ENCODE measurements at places on chromosomes 1 and 21. TPM values are rescaled to one million over a fixed set of nuclear protein-coding genes. Genes with fewer than 3 reads are reported as not detected.

- DNase-seq = no peak
These were observed 132.4 kb upstream of the TMEM51 start for GRCh38 chr1:15020943-15021745.

- no peak for DNase-seq
These were observed 106.7 kb upstream of the C8B start for GRCh38 chr1:57072401-57073110.

GRCh38 chr1:58627221-58627620 is 50.2 kb upstream of the TACSTD2 start:
- DNase-seq = no peak

- DNase-seq = no peak
These were observed 7.7 kb upstream of the AGTRAP start for GRCh38 chr1:11728126-11728806.

- no peak for DNase-seq
These were observed 13.5 kb downstream of the ADAMTSL4 start for GRCh38 chr1:150562446-150563339.

DNA sequence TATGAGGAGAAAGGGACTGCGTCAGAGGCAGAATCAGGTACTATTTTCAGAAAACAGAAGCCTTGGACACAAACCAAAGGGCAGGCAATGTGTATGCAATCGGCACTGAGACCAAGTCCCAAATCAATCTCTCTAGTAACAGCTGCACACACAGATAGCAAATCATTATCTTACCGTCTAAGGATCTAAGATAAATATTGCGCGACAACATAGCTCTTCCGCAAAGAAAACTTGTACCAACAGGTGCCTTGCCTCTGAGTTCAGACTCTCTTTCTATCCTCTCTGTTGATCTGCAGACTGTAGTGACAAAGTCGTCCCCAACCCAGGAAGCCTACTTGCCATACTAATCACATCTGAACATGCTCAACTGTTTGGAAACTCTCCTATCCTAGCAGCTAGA is 22.6 kb upstream of the SAMD13 start:
- DNase-seq = no peak

DNA sequence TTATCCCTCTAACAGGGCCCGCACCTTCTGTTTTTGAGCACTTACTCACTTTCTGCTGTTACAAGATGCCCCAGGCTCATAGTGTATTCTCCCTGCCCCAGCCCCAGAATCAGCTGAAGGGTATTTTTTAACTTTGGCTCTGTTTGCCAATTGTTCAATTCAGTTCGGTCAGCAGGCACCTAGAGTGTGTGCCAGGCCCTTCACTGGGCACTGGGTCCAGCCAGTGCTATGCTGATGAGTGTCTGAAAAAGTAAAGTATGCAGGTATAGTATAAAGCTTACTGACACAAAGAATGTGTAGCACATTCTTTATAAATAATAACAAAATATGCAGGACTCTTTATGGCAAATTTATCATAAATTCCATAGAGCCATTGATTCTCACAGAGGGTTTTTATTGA is 35.0 kb downstream of the FHAD1 start:
- DNase-seq = no peak

GRCh38 chr1:192826791-192827546 is 18.1 kb downstream of the RGS2 start:
- no peak for DNase-seq

- peak; percentile 31 for DNase-seq
These were observed 6.0 kb upstream of the TRAPPC10 start for GRCh38 chr21:44006017-44006619.

GRCh38 chr1:45375104-45376090 is 35.2 kb upstream of the MUTYH start:
- DNase-seq = no peak

DNA sequence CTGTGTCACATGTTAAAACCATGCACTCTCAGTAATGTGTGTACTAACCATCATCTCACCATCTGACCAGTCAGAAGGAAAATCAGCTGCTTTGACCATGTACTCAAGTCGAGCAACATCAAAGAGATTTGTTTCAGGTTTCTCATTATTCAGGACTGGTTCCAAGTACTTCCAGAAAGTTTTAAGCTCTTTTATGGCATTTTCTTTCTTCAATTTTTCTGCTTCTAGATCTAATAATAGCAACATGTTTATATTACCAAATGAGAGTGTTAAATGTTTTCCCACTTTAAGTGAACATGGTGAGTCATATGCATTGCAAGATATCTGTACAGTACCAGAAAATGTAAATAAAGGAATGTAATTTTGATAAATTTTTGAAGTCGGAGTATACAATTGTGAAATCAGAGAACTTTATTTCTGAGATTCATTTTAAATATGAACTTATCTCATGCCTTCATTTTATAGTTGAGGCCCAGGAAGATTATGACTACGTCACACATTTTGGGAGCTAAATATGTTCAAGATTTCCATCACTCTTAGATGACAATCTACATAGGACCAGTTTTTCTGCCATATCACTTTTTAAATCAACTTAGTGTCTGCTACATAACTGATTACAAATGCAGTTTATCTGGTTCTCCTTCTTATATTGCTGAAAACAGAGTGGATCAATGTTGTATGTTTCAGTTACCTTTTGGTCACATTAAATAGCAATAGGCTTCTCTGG is 87.2 kb downstream of the SPAG17 start:
- DNase-seq = no peak

GRCh38 chr1:23869051-23869450 is 961 bp upstream of the FUCA1 start:
- no peak for DNase-seq

GRCh38 chr21:14737922-14738321 is 191.8 kb upstream of the SAMSN1 start:
- no peak for DNase-seq

DNA sequence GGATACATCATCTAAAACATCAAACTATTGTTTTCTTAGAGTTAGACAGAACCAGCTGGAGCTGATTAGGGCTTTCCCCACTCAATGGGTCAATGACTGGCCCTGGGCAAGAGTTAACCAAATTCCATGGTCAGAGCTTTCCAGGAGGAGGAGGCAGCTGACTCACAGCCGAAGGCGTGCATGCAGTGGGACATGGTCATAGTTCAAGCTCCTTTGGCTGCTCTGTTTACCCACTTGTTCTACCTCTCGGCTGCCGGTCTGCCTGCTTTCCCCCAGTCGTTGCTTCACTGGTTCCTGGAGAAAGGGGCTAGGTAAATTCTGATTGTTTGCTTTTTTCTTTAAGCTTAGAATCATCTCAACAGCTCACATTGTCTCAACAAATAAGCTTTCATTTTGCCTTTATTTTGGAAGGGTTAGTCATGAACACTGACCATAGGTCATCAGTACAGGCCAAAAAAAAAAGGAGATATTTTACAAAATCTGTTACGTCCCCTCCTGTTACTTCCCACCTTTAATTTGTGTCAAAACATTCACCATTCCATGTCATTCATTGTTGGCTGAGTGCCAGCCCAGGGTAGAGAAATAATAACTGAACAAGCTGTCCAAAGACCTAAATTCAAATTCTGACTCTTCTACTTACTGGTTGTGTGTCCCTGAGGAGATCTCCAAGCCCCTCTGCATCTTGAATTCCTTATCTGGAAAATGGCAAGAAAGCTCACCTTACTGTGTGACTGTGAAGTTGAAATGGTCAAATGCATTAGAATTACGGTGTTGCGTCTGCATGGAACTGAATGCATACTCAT is 12.0 kb downstream of the MAB21L3 start:
- DNase-seq = no peak

Gene RPTN
- not detected for polyA plus RNA-seq

Gene RIPPLY3
- not detected for polyA plus RNA-seq

Gene ZBTB7B
- 20.2 TPM for polyA plus RNA-seq

Gene DNAJC6
- polyA plus RNA-seq = 0.09 TPM

Gene CLCNKA
- 1.2 TPM for polyA plus RNA-seq

Gene LAMC1
- polyA plus RNA-seq = 39.6 TPM

Data from psoas muscle (tissue), 8 donors.